Naive B cell (primary cell): ENCODE measurements at places on chromosomes 4 and X.

- no peak for DNase-seq
Measured at GRCh38 chr4:146212781-146213180, 1.6 kb upstream of the REELD1 start.

GRCh38 chr4:73894001-73894400, 24.8 kb downstream of the CXCL1 start:
- DNase-seq = no peak

- no peak for DNase-seq
Measured at GRCh38 chr4:78666830-78667258, 109.3 kb upstream of the BMP2K start.

- no peak for DNase-seq
Measured at GRCh38 chrX:54494989-54495813, 833 bp downstream of the FGD1 start.

- DNase-seq = no peak
Measured at GRCh38 chr4:141429933-141430332, 206.4 kb upstream of the IL15 start.

GRCh38 chr4:73998040-73999011, at the start of gene CXCL5:
Gene CXCL5 (minus strand): TSS chr4:73998677. CDS start chr4:73998581, 96 bp downstream.
- DNase-seq = no peak

DNA sequence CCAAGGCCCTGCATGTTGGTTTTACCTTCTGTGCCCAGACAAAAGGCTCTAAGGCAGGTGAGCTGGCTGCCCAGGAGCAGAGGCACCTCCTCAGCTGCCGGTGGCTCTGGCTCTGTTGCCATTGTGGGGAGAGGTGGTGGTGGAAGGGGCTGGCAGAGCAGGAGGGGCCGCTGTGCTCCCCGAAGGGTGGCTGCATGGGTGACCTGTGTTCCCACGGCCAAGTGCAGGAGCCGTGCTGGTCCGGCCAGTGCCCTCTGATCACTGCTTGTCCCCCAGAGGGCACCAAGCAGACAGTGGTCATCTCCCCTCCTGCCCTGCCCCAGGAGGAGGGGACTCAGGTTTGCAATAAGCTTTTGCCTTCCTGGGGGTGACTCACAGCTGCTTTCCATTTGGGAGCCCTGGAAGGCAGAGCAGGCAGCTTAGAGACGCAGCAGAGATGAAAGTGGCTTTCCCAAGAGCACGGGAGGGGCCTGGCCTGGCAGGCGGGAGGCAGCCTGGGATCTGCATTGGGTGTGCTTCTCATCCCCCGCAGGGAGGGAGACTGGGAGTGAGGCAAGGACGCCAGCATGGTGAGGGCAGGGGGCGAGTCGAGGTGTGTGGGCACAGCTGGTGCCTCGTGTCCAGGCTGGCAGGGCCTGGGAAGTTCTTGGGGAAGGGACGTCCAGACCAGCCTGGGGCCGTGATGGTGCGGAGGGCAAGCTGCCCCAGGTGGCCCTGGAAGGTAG, 28.7 kb downstream of the DOK7 start:
- no peak for DNase-seq

GRCh38 chr4:152974468-152975379, 38.6 kb downstream of the FHDC1 start:
- no peak for DNase-seq

- no peak for DNase-seq
Measured at GRCh38 chr4:88828842-88829571, 131.4 kb upstream of the NAP1L5 start.

DNA sequence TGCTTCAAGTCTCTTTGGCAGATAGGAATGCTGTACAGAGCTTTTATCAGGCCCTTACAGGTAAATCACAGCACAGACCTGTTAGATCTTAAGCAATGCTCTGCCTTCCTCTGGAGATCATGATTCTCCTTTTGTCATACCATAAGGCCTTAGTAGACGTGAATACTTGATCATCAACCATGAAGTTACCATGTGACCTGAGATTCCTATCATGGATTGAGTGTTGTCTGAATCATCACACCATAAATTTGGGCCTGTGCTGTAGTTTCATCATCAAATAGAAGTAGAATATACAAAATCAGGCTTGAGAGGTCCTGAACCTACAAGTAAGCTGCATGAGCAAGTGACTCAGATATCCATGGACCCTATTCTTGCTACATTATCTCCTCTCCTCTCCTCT, 466.8 kb upstream of the INTU start:
- no peak for DNase-seq

DNA sequence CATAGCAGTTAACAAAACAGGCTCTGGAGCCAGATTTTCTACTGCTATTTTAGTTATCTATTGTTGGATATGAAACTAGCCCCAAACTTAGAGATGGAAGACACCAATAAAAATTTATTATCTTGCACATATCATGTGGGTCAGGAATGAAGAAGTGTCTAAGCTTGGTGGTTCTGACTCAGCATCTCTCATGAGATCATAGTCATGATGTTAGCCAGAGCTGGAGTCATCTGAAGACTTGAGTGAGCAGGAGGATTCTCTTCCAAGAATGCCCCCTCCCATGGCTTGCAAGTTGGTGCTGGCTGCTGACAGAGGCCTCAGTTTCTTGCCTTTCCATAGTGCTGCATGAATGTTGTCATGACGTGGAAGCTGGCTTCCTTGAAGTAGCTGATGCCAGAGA, 68.2 kb upstream of the TAPT1 start:
- no peak for DNase-seq

DNA sequence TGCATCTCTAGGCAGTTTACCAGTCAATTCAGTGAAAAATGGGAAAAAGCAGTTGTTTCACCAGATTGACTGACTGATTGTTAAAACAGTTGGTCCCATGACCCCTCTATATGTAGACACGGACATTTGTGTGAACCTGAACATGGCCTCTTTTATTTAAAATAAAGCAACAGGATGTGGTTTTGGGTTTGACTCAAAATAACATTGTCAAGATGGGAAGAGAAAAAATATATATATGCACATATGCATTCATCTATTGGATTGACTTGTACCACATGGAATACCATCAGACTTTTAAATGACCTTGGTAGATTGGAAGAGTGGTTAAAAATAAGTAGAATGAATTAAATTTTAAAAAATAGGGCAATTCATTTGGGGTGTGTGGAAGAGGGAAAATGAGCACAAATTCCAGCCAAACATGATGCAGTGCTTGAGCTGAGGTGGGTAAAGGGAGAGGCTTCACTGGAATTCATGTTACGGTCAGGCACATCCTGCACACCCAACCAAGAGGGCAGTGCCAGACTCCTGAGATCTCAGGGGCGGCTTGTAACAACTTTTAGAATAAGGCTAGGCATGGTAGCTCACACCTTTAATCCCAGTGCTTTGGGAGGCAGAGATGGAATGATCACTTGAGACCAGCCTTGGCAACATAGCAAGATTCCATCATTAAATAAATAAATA, 560.7 kb upstream of the TENM3 start:
- no peak for DNase-seq

GRCh38 chr4:2767046-2767704, 11.0 kb upstream of the TNIP2 start:
- DNase-seq = no peak

DNA sequence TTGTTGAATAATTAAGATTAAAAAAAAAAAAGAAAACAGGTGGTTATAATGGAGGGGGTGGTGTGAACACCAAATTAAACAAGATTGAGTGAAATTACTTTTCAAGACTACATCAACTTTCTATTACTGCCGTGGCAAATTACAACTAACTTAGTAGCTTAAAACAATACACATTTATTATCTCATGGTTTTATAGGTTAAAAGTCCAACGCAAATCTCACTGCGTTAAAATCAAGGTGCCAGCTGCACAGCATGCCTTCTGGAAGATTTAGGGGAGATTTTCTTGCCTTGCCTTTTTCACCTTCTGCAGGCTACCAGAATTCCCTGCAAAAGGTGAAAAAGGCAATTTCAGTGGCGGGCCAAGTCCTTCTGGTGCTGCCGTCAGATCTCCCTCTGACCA, 58.5 kb downstream of the ATXN3L start:
- DNase-seq = no peak

GRCh38 chr4:78710536-78710935, 65.6 kb upstream of the BMP2K start:
- no peak for DNase-seq

DNA sequence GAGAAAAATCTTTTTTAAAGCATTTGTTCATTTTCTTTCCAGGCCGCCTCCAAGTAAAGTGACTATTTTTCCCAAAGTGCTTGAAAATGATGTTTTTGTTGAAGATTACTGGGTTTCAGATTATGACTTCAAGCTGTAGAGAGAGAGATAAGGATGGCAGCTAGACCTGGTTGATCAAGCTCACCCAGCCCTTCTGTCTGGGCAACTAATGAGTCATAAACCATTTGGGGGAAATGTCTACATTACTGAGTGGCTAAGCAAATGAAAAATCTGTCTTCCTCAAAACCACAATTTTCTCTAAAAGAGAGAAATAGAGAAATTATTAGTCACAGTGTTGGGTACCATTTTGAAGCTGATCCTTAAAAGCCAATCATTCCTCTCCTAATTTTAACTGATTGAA, 355.4 kb upstream of the CPEB2 start:
- DNase-seq = no peak

- no peak for DNase-seq
Measured at GRCh38 chr4:25235401-25235800, 1.6 kb downstream of the PI4K2B start.

GRCh38 chr4:165927815-165928214, 54.8 kb downstream of the TLL1 start:
- DNase-seq = no peak

- no peak for DNase-seq
Measured at GRCh38 chr4:55545151-55545550, 1.6 kb downstream of the CLOCK start.

- DNase-seq = no peak
Measured at GRCh38 chrX:12309040-12309743, 170.9 kb downstream of the FRMPD4 start.

GRCh38 chrX:154123241-154124219, 20.5 kb upstream of the OPN1LW start:
- DNase-seq = no peak

DNA sequence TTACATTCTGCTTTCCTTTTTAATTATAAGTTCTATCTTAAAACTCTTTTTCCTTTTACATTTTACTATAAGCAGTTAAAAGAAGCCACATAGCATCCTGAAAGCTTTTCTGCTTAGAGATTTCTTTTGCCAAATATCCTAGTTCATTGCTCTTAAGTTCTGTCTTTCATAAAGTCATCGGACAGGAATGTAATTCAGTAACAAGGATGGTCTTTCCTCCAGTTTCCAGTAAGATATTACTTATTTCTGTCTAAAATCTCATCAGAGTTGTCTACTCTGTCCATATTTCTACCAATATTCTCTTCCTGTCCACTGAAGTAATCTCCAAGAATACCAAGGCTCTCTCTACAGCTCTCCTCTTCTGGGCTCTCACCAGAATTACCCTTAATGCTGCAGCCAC, 37.5 kb upstream of the ADH1C start:
- DNase-seq = no peak

GRCh38 chrX:20947411-20947912, 426.8 kb upstream of the CNKSR2 start:
- DNase-seq = no peak

GRCh38 chr4:152200511-152201333, 335.2 kb downstream of the FBXW7 start:
- no peak for DNase-seq

DNA sequence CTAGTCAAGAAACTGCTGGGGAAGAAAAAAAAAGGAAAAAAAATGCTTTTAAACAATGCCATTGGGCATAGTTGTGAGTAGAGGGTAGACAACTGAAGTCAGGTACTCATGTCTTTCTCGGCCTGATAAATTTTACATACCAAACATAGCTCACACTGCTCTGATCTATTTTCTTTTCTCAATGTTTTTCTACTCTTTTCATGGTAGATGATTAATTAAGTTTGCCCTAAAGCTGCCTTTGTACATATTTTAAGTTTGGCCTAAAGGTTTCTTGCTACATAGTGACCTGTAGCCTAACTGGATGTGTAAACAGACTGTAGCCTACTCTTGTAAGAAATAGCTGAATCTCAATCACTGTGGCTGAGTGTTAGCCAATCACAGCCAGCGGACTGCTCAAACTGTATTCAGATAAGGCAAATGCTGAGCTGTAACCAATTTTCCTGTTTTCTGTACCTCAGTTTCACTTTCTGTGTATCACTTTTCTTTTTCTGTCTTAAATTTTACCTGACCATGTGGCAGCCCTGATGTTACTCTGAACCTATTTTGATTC, 121.0 kb downstream of the PCDH10 start:
- DNase-seq = no peak

- DNase-seq = peak; percentile 37
Measured at GRCh38 chr4:56424697-56425514, 10.5 kb downstream of the PPAT start.

- DNase-seq = no peak
Measured at GRCh38 chr4:1195891-1196401, 23.6 kb upstream of the SPON2 start.

- no peak for DNase-seq
Measured at GRCh38 chr4:180558427-180558826, 1684.8 kb upstream of the TENM3 start.

DNA sequence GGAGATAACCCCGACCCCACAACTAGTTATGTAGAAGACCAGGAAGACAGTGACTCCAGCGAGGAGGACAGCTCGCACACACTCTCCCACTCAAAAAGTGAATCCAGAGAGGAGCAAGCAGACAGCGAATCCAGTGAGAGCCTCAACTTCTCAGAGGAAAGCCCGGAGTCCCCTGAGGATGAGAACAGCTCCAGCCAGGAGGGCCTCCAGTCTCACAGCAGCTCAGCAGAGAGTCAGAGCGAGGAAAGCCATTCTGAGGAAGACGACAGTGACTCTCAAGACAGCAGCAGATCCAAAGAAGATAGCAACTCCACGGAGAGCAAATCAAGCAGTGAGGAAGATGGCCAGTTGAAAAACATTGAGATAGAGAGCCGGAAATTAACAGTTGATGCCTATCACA, 12.8 kb downstream of the DMP1 start:
- no peak for DNase-seq

GRCh38 chr4:83780053-83780733, 244.3 kb downstream of the GPAT3 start:
- DNase-seq = no peak

DNA sequence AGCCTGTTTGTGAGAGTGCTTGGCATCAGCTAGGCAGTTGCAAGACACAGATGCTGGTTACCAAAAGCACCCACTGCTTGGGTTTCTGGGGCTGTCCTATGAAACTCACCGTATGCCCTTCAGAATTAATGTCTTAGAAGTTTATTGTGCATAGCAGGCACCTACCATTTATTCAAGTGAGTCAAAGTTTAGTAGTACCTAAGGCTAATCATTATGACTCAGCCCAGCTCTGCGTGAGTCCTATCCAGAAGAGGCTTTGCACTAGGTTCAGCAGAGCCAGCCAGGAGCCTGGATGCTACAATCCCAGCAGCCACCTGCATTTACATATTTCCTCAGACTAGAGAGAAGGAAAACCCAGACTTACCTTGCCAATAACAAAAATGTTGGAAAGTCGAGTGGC, 4.2 kb downstream of the RPS4X start:
- DNase-seq = no peak

DNA sequence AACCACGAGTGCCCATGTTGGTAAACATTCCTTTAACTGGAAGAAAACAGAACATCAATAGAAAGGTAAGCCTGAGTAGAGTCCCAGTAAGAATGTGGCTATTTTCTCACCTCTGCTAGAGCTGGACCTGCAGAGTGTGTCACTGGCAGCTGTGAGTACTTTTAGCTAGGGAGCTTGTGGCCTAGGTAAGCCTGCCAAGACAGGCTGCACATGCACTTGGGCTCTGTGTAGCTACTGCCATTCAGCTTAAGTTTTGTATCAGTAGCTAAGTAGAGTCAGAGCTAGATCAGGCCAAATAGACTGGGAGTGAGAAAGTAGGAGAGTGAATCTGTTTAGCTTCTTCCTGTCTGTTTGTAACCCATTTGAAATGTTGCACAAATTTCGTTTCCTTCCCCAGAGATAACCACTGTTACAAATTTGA, 35.3 kb downstream of the RBPJ start:
- no peak for DNase-seq
